ENCODE measurements at places on chromosomes 5 and 9. TPM values are rescaled to one million over a fixed set of nuclear protein-coding genes. Genes with fewer than 3 reads are reported as not detected.

DNA sequence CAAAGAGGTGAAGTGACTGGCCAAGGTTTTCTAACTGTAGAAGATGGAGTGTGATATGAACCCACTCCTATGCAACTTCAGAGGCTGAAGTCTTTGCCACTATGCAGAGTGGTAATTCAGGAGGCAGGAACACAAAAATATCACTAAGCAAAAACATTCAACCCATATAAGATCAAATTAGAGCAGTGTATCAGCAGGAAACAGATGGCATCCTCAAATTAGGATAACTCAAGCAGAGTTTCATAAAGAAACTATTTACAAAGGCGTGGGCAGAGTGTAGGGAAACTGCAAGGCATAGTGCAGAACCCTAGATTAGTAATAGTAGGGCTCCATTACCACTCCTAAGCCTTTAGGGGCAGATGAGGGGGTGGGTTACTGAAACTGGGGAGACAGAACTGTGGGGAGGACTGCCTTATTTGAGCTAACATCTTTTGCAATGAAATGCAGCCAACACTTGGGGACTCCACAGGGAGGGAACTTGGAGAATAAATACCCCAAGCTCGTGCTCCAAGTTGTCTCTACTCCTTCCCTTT lies 72.2 kb downstream of the PTTG1 start:
- peak; percentile 21 for DNase-seq

DNA sequence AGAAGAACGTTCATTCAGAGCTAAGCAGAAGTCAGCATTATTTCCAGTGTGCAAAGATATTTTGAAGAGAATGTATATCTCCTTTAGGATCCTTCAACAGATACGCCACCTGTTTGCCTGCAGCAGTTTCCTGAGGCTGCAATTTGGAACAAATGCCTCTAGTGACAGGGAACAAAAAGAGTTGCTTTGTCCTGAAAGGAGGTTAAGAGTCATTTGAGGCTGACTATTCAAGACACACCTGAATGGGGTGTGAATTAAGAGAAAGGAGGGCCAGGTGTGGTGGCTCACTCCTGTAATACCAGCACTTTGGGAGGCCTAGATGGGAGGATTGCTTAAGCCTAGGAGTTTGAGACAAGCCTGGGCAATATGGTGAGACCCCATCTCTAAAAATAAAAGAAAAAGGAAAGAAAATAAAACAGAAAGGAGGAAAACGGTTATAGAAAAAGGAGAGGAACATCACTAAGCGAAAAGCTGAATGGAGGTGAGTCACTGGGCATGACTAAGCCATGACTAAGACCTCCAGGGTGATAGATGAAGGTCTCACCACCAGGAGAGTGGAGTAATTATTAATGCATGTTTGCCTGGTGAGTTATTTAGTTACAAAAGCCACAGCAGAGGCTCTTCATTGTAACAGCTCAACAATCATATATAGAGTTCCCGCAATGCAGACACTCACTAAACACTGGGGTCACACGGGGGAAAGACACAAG lies 255.2 kb upstream of the TNC start:
- DNase-seq = no peak

DNA sequence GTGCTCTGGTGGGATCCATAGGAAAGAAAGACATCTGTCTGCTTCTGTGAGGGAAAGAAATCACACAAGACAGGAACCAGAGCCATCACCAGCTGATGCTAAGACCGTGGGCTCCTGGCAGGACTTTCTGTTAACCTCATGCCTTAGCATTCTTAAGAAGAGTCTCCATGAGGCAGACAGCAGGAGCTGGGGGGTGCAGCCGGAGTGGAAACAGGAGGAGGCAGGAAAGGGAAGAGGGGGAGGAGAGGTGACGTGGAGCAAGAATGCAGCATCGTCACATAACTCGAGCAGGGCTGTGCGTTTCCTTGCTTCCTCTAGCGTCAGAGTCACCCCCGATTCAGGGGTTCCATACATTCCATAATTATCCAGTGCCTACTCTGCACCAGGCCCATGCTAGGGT lies 53.6 kb downstream of the ERGIC1 start:
- DNase-seq = peak; percentile 74

GRCh38 chr9:136619742-136620440 lies 42.8 kb upstream of the EGFL7 start:
- DNase-seq = peak; percentile 46

- no peak for DNase-seq
These were observed 1.1 kb downstream of the F2RL2 start for GRCh38 chr5:76622076-76622475.

DNA sequence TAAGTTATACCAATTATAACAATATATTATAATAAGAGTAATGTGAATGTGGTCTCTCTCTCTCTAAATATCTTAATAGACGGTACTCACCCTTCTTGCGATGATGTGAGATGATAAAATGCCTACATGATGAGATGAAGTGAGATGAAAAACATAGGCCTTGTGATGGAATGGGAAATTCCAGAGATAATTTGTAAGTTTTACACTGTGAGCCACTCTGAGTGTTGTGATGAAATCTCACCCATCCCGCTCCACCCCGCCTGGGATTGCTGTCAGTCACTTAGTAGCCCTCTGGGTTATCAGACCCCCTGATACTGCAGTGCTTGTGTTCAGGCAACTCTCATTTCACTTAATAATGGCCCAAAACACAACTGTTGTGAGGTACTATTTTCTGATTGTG lies 10.5 kb downstream of the SUSD3 start:
- DNase-seq = no peak

DNA sequence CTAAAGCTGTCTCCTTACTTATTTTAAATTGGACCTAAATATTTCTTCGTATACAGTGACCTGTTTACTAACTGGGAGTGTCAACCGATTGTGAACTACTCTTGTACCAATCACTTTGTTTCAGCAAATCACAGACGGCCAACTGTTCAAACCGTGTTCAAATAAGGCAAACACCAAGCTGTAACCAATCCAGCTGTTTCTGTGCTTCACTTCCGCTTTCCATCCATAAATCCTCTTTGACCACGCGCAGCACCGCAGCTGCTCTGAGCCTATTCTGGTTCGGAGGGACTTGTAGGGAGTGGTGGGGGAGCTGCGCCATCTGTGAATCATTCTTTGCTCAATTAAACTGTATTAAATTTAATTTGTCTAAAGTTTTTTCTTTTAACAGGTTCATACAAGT lies 4.8 kb upstream of the FAM240B start:
- DNase-seq = no peak

GRCh38 chr9:105244734-105245028 lies 230 bp downstream of the SLC44A1 start:
- no peak for DNase-seq

- DNase-seq = no peak
These were observed 97.3 kb upstream of the SLCO6A1 start for GRCh38 chr5:102596113-102596512.

GRCh38 chr9:124389146-124389939 lies 25.9 kb downstream of the PSMB7 start:
- DNase-seq = no peak

- DNase-seq = peak; percentile 57
These were observed 1.7 kb upstream of the ZSWIM6 start for GRCh38 chr5:61330341-61330844.

DNA sequence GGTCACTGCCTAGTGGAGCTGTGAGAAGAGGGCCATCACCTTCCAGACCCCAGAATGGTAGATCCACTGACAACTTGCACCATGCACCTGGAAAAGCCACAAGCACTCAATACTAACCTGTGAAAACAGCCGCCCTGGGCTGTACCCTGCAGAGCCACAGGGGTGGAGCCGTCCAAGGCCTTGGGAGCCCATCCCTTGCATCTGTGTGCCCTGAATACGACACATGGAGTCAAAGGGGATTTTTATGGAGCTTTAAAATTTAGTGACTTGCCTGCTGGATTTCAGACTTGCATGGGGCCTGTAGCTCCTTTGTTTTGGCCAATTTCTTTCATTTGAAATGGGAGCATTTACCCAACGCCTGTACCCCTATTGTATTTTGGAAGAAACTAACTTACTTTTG lies 62.4 kb upstream of the HTR4 start:
- DNase-seq = no peak

DNA sequence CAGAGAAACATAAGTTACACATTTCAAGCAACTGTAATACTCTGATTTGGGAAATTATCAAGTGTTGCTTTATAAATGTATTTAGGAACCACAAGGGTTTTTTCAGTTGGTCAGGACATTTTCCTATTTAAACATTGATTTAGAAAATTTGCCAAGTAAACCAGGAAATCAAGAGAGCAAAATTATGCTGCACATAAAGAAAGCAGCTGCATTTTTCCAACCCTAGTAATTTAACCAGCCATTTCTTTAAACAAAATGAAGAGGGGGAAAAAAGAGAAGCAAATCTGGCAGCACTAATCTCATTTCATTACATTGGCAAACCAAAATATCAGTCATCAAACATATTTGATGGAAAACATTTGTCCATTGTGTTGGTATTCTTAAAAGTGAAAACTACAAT lies 271.4 kb downstream of the TLE1 start:
- DNase-seq = no peak

GRCh38 chr9:134168757-134169550 lies 4.6 kb upstream of the RNU6ATAC start:
- DNase-seq = no peak

- DNase-seq = no peak
These were observed 298.0 kb downstream of the DOCK8 start for GRCh38 chr9:512555-513272.

DNA sequence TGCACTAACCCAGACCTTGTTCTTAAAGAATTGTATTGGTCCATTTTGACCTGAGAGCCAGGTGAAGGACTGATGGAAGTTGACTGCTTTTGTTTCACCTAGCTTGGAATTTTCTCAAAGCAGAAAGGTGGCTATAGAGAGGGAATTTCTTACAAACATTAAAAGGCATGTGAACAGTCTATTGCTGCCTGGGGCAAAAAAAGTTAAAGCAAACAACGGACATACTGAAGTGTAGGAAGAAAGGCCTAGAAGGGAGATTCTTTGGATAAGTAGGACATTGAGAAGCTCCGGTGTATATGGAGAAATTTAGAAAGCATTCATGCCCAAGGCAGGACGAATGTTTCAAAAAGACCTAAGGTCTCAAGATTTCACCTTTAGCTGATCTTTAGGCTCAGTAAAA lies 11.7 kb downstream of the CATSPER3 start:
- DNase-seq = no peak

DNA sequence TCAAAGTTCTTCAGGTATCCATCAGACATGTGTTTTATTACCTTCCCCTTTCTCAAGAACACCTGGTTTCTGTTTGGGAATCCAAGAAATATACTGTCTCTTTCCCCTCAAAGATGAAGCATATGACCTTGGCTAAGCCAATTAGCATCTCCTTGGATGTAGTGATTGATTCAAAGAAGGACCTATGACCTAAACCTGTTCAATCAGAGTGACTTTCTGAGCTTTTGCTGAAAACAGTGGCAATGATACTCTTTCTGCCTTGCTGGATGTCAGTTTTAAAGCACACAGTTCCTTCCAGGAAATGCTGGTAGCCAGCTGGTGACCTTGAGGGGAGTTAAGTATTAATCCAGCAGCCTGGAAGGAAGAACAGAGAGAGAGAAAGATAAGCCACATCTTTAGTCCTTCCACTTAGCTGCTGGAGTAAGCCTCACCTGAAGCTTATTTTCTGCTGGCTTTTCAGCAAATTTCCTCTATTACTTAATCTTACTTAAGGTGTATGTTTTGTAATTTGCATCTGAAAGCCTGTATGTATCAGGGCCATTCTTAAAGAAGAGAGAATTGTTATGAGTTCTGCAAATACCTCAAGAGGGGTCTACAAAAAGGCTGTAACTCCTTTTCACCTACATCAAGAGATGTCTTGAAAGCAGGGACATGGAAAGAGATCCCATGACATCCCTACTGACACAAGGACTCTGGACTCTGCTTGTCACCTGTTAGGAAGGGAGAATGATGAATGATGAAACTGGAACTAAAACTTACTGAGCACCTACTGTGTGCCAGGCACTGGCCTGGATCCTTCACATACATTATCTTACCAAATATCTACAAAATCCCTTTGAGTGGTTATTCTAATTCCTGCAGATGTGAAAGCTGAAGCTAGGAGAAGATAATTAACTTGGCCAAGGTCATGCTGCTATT lies 35.2 kb upstream of the PIK3R1 start:
- DNase-seq = no peak

DNA sequence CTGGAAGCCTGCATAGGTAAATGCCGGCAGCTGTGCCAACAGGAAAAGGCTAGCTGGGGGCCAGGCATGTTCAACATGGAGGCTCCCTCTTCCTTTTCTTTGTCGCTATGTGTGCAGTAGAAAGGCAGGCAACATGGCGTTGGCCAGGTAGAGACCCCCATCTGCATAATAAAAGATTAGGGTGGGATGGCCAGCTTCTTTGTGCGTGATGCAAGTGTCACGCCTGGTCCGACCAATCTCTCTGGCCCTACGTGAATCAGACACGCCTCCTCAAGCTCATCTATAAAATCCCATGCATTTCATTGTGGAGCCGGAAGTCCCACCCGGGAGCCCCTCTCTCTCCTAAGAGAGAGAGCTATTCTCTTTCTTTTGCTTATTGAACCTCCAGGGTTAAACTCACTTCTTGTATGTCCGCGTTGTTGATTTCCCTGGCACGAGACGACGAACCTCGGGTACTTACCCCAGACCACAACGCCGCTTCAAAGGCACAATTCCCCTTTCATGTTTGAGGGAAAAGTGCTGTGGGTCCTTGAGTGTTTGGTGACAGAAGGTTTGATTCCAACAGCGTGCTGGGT lies 25.0 kb upstream of the C5orf47 start:
- no peak for DNase-seq

- DNase-seq = no peak
These were observed 32.7 kb upstream of the SLCO6A1 start for GRCh38 chr5:102531506-102531905.

- no peak for DNase-seq
These were observed 23.0 kb upstream of the LARP1 start for GRCh38 chr5:154732212-154732611.

GRCh38 chr5:37375091-37375490 lies 4.0 kb upstream of the WDR70 start:
- DNase-seq = no peak

- DNase-seq = no peak
These were observed 29.9 kb downstream of the NFX1 start for GRCh38 chr9:33320230-33320567.

The MEIKIN gene
- not detected for total RNA-seq

The OBP2B gene
- not detected for total RNA-seq

The GFI1B gene
- total RNA-seq = not detected

The TAL2 gene
- total RNA-seq = not detected

The IL9 gene
- total RNA-seq = not detected

The ANKRD31 gene
- total RNA-seq = not detected

The LCN15 gene
- total RNA-seq = 0.22 TPM

The ECM2 gene
- not detected for total RNA-seq

The MLANA gene
- total RNA-seq = not detected

The ABHD17B gene
- 92.9 TPM for total RNA-seq

The UBAP2 gene
- total RNA-seq = 12.4 TPM

The GABRB2 gene
- not detected for total RNA-seq

The CCNI2 gene
- total RNA-seq = not detected

The TICAM2 gene
- 0.20 TPM for total RNA-seq
